NCI-H446 (cell line): ENCODE measurements at places on chromosomes 2 and 18.

- DNase-seq, result no peak
Observed at GRCh38 chr2:16620590-16620989, 45.0 kb downstream of the CYRIA start.

DNA sequence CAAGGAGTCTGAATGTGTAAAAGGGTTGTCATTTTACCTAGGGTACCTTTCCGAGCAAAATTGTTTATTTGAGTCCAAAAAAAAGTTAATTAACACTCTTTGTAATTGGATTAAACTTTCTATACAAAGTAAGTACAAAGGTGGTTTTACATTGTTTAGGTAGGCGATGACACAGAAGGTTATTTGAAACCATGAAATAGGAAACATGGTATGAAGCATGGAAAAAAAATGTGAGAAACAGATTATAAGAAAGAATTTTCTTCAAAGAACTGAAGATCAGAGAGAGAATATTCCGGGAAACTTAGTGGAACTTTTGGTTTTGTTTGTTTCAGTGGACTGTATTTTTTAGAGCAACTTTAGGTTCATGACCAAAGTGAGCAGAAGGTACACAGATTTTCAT lies 32.7 kb downstream of the CARF start:
- no peak for DNase-seq

DNA sequence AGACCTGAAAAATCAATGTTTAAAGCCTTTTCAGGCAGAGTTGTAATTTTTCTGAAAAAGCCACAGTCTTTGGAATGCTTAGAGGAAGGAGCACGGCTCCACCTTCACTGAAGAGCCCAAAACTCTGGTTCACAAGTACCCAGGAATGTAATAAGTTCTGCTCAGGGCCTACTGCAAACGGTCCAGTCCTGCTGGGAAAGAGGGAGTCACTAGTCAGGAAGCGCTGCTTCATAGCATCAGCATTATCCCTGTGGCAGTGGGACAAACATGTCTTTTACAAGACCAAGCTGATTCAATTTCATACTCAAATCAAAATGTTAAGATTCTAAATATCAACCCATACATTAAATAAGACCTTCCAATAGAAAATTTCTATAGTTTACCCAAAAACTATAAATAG lies 152.9 kb upstream of the PGAP1 start:
- DNase-seq, result no peak

DNA sequence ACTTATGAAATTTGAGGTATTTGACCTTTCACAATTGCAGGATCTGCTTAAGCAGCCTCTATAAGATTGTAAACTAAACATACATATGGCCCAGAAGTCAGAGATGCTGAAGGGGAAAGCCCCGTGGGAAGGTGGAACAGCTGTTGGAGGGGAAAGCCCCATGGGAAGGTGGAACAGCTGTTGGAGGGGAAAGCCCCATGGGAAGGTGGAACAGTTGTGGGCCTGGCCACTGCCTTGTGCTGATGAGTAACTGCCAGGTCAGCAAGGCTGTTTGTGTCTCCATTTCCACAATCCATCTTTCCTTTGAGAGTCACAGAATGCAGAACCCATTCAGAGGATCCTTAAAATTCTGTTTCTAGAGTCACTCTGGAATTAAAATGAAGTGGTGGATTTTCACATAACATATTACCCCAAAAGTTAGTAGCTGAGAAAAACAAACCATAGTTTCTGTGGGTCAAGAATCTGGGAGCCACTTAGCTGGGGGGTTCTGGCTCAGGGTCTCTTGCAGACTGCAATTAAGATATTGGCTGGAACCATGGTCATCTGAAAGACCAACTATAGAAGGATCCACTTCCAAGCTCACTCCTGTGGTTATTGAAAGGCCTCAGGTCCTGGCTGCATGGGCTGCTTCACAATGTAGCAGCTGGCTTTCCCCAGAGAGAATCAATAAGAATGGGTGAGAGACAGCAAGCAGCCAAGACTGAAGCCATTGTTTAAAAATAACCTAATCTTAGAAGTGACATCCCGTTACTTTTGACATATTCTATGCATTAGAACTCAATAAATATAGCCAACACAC lies 86.6 kb upstream of the CAVIN2 start:
- DNase-seq, result no peak
